ENCODE measurements at places on chromosomes 5 and 9.

GRCh38 chr9:100020121-100020795 is 78.5 kb downstream of the ERP44 start:
- DNase-seq = no peak

GRCh38 chr9:128369024-128369706 is 2.0 kb upstream of the URM1 start:
- DNase-seq = no peak

DNA sequence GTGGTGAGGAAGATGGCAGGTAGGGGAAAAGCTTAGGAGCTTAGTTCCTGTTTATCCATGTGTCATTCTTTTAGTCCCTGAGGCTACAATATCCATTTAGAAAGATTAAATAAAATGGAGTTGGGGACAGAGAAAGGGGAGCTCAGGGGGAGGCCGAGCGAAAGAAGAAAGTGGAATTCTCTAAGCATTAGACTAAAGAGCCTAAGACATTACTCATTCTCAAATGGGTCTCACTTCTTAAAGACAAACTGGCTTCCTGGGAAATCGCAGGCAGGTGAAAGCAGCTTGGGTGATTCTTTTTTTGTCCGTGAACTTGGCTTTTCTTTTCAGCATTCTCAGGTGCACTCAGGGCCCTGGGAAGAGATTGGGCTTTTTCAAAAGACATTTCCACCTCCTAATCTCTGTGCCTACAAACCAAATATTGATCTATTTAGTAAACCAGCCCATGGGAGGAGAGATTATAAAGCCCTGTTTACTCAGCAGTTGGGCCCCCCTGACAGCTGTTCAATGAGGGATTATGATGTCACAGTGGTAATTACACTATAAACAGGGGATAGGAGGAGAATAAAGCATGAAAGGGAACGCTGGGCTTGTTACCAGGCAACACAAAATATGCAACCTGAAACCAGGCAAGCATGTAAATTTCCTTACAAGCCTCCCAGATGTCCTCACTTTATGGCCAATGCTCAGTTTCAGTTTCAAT is 584.0 kb downstream of the ACTL7B start:
- DNase-seq = no peak

GRCh38 chr5:8913522-8913921 is 632.4 kb downstream of the SEMA5A start:
- DNase-seq = no peak

GRCh38 chr5:75130818-75131349 is 78.5 kb upstream of the GCNT4 start:
- DNase-seq = no peak

DNA sequence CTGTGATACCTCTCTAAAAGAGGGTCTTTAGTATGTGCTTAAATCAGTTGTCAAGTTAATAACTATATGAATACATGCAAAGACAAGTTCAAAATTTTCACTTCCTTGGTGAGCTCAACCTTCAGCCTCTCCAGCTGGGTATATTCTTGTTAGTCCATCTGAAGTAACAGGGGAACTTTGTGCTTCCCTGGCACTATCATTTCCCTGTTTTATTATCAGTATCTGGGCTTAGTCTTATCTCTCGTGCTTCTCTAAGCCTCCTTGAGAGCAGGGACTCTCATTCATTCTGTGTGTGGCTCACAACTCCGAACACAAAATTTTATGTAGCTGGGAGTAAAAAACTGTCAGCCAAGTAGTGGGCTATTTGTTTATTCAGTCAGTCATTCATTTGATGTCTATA is 175.9 kb upstream of the MAP3K1 start:
- no peak for DNase-seq
